ENCODE measurements at places on chromosomes 11 and 22. TPM values are rescaled to one million over a fixed set of nuclear protein-coding genes. Genes with fewer than 3 reads are reported as not detected.

The PAMR1 gene
- total RNA-seq, result 159 TPM

The MS4A15 gene
- total RNA-seq, result not detected

The MS4A6A gene
- not detected for total RNA-seq

DNA sequence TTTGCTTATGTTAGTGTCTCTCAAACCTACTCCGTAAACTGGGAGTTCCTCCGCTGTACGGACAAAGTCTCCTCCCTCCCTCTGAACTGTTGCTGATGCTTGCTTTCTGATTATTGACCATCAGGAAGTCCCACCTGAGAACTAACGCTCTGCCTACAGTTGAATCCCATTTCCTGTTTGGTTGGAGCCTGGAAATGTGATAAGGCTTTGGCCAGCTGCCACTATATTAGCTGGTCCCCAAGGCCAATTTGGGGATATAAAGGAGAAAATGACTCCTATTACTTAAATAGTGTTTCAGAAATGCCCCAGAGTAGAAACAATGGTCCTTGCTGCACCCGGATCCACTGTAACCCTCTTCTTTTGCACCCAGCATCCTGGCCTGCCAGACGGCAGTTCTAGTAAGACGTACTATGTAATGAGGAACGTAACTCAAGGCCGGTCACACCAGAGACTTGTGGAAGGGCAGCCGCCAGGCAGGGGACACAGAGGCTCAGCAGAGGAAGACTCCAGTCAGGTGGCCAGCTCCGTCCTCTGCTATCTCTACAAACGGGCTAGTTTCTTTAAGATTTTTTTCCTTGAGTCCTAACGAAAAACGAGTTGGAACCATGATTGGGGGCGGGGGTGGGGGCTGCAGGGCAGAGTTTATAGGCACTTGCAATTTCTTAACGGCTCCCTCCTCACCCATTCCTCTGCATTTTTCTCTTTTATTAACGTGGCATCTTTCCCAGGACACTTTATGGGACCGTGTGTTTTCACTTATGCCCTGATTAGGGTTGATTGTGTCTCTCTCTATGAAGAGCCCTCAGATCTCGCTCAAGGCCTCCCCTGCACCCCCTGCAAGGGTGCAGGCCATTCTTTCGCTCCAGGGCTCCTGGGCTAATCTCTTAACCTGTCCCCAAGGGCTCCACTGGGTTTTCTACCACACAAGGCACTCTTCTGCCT is 72.8 kb upstream of the CDON start:
- H3K27ac ChIP-seq, result no peak overlapping the region
- H3K36me3 ChIP-seq, result no peaks in the 10 kb centered on the region
- no peak overlapping the region for H3K4me3 ChIP-seq
- no peak for DNase-seq
- H3K4me1 ChIP-seq, result peaks cover 11% of the 10 kb centered on the region

GRCh38 chr22:17787716-17788330 is 13.6 kb upstream of the BID start:
- no peak overlapping the region for H3K4me3 ChIP-seq
- no peak for DNase-seq
- peaks cover 1% of the 10 kb centered on the region for H3K36me3 ChIP-seq
- no peaks in the 10 kb centered on the region for H3K27me3 ChIP-seq
- no peaks in the 10 kb centered on the region for H3K4me1 ChIP-seq
- no peak overlapping the region for H3K27ac ChIP-seq

The ELMOD1 gene
- 0.17 TPM for total RNA-seq

GRCh38 chr11:36374726-36375125 is 78.6 kb downstream of the PRR5L start:
- no peak overlapping the region for H3K4me3 ChIP-seq
- DNase-seq, result no peak
- peaks cover 17% of the 10 kb centered on the region for H3K27me3 ChIP-seq
- peaks cover 2% of the 10 kb centered on the region for H3K4me1 ChIP-seq

GRCh38 chr11:132601875-132602274 is 930.4 kb downstream of the OPCML start:
- H3K27ac ChIP-seq, result no peak overlapping the region
- H3K4me3 ChIP-seq, result no peak overlapping the region
- H3K4me1 ChIP-seq, result no peaks in the 10 kb centered on the region
- no peak for DNase-seq
